Skeletal muscle tissue (tissue), 5 donors: ENCODE measurements at places on chromosomes 4 and X. TPM values are rescaled to one million over a fixed set of nuclear protein-coding genes. Genes with fewer than 3 reads are reported as not detected.

Gene MORF4L2
- total RNA-seq: 219 TPM

Gene F8A2
- total RNA-seq: not detected

Gene VCX2
- not detected for total RNA-seq

Gene PPBP
- total RNA-seq: 15.1 TPM

Gene MUC7
- total RNA-seq: not detected

Gene REST
- 21.4 TPM for total RNA-seq

Gene L1CAM
- 1.6 TPM for total RNA-seq

Gene NOX1
- not detected for total RNA-seq

Gene OCIAD2
- total RNA-seq: 10.4 TPM

Gene STATH
- total RNA-seq: not detected

Gene PF4V1
- not detected for total RNA-seq

Gene SRPX2
- total RNA-seq: 13.0 TPM

Gene CNKSR2
- total RNA-seq: 7.8 TPM

Gene SYP
- total RNA-seq: 1.0 TPM

Gene TMPRSS11A
- total RNA-seq: not detected

Gene CLIC2
- 3.1 TPM for total RNA-seq

Gene SLC26A1
- total RNA-seq: not detected

Gene MGAT4D
- not detected for total RNA-seq

Gene GAGE12F
- not detected for total RNA-seq

Gene TSPAN6
- 36.0 TPM for total RNA-seq

Gene ADH1B
- total RNA-seq: 33.4 TPM

Gene SLC25A4
- total RNA-seq: 39.1 TPM

Gene EMCN
- 10.4 TPM for total RNA-seq
